ENCODE measurements at places on chromosomes 6 and 20.
A peak's percentile ranks its signal among the peaks of the same experiment; 100 is the strongest.

GRCh38 chr6:134826889-134827737 lies 122.8 kb downstream of the ALDH8A1 start:
- peak; percentile 78 for DNase-seq

- DNase-seq, result no peak
Observed at GRCh38 chr6:95133578-95133977, 443.8 kb upstream of the MANEA start.

DNA sequence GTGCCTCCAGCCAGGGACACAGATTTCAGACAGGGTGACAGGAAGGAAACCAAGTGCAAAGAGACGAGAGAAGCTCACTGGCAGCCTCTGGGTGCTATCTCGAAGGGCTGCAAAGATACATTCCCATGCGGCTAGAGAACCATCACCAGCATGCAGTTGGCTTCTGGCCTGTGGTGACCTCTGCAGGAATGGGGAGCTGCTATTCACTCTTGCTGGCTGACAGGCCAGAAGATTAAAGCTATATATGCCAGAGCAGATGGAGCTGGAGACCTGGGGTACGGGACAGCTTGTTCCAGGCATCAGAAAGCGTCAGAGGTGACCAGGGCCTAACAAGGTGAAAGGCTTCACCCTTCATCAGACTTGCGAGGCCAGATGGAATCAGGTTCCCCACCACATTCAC lies 20.0 kb downstream of the MAP1LC3A start:
- DNase-seq, result no peak

DNA sequence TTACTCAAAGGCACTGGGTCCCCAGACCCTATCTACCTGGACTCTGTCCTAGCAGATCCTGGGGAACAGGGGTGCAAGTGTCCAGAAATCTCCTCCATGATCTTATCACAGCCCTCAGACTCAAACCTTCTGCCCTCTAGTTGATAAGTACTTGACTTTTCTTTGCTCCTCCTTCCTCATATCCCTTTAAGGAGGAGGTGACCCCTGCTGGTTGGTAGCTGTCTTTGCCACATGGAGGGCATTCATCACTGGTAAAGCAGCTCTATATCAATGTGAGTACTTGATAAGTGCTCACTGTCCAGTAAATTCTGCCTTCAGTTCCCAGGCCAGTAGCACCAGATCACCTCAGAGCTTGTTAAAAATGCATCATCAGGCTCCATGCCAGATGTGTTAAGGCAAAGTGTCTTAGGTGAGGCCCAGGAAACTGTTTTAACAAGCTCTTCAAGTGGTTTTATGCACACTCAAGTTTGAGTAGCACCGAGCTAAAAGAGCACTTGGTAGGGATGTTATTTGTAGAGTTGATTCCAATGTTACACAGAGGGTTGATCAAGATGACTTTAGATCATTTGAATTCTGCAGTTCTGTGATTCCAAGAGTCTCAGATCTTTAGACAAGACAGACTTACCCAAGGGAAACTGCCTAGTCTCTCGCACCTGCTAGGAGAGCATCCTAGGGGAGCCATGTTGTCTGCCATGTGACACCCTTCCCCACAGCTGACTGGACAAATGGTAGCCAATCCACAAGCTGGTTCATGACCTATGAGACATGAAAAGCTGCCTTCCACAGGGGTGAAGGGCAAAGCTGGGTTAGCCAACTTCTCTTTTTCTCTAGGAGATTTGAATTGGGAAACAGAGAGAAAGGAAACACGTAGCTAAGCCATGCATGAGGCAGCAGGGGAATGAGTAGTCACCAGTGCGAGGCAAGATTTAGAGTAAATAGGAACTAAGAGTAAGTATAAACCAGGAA lies 18.6 kb downstream of the TREML2 start:
- no peak for DNase-seq

DNA sequence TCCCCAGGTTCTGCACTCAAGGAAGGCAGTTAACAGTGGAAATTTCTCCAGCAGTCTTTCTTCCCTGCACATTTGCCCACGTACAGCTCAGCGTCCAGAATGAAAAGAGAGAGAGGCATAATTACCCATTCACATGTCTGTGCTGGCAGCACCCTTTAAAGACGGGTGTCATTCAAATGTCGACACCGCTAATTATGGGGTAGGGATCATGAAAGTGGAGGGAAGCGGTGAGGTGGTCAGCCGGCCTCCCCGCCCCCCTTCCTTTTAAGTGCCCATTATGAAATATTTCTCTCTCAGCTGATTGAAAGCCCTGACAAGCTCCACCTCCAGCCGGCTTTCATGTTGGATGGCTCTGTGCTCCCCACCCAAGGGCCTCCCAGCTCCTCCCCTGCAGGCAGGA lies 246.1 kb downstream of the BMP7 start:
- DNase-seq, result no peak

Measured in breast epithelium (tissue), 4 donors.